ENCODE measurements at places on chromosomes 7 and 10.

GRCh38 chr7:44963364-44964290 lies 15.2 kb downstream of the MYO1G start:
- peak; percentile 5 for DNase-seq

DNA sequence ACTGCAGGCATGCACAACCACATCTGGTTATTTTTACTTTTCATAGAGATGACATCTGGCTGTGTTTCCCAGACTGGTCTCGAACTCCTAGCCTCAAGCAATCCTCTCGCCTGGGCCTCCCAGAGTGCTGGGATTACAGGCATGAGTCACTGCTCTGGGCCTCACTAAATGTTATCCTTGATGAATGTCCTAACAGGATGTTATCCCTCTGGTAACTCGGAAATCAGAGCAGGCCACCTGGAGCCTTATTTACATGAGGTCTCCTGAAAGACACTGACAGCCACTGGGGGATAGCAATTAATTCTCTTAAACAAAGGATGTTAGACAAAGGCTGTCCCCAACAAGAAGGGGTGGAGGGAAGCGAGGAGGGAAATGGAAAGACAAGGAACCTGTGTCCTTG lies 4.5 kb upstream of the ZNF438 start:
- no peak for DNase-seq

GRCh38 chr10:94279835-94280709 lies 82.7 kb downstream of the NOC3L start:
- peak; percentile 54 for DNase-seq

DNA sequence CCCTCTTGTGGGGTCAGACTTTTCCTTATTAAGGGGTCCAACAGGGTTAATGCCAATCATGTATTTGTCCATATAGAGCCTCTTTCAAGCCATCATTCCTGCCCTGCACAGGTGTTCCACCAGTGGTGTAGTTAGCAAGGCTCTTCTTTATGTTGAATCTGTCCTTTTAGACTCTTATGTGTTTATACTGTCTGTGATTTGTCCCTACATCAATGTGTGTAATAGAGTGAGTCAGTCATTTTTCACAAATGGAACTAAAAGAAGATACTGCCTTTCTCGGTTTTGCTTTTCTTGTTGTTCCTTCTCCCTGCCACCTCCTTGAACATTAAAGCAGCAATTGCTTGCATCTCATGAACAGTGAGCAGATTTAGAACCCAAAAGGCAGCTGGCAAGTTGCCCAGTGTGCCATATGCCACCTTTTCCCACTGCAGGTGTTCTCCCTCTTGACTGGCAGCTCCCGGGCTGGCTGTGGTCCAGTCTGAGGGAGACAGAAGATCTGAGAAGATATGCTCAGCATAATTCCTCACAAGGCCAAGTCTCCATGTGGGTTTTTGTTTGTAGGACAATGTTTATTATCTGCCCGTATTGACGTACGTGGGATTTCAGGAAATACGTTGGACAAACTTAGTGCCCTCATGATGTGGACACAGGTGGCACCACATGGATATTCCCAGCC lies 154.1 kb downstream of the LHFPL3 start:
- DNase-seq = no peak

GRCh38 chr10:99487125-99487807 lies 45.5 kb upstream of the NKX2-3 start:
- no peak for DNase-seq
